Thyroid gland (tissue), 4 donors: ENCODE measurements at places on chromosomes 13 and 19.

- H3K36me3 ChIP-seq, result no peaks in the 10 kb centered on the region
- DNase-seq, result peak; percentile 8
- H3K4me1 ChIP-seq, result peaks cover 9% of the 10 kb centered on the region
- H3K4me3 ChIP-seq, result no peak overlapping the region
- no peaks in the 10 kb centered on the region for H3K27me3 ChIP-seq
- H3K27ac ChIP-seq, result peak overlapping the region; percentile 25
These were observed 7.3 kb upstream of the MEDAG start for GRCh38 chr13:30898678-30899241.

DNA sequence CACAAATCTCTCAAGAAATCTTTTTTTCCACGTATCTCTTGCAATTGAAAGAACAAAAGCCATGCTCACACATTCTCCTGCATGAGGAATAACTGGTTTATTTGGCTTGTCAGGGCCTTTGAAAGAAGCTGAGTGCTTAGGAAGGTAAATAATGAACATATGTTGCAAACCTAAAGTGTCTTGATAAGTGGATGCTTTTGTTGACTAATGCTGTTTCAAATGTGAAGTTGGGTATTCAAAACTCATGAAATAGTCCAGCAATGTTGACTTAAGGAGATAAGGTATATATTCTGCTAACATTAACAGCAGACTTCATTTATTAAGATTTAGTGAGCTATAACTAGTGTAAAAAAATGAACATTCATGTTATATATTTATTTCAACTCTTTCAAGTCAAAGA is 1792.7 kb upstream of the MIR17HG start:
- no peak for DNase-seq
- no peaks in the 10 kb centered on the region for H3K27me3 ChIP-seq
- H3K4me1 ChIP-seq, result no peaks in the 10 kb centered on the region
- no peak overlapping the region for H3K4me3 ChIP-seq
- H3K27ac ChIP-seq, result no peak overlapping the region

DNA sequence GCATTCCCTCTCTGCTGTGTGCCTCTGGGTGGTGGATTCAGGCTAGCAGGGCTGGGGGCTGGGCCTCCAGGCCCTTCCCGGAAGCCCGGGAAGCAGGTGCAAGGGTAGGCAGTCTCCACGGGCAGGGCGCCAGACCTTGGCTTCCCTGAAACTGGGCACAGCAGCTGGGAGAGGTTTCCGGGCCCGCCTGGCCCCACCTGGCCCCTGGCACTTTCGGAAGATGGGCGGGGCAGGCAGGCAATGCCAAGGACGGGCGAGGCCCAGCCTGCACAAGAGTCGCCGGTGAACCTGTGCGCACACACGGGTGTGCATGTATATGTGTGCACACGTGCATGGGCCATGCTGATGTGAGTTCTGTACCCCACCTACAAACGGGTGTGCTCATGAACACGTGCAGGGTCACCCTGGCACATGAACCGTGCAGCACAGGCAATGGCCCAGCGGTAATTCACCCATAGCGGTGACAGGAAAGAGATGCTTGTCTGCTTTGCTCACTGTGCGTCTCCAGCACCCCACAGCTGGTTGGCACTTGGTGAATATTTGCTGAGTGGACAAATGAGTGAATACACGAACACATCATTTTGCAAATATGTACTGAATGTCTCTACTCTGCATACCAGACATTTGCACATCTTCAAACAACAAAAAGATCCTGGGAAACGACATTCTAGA is 15.3 kb downstream of the GADD45B start:
- no peaks in the 10 kb centered on the region for H3K27me3 ChIP-seq
- H3K4me1 ChIP-seq, result peaks cover 48% of the 10 kb centered on the region
- H3K36me3 ChIP-seq, result no peaks in the 10 kb centered on the region
- peak; percentile 65 for DNase-seq
- H3K27ac ChIP-seq, result no peak overlapping the region
- H3K4me3 ChIP-seq, result no peak overlapping the region

DNA sequence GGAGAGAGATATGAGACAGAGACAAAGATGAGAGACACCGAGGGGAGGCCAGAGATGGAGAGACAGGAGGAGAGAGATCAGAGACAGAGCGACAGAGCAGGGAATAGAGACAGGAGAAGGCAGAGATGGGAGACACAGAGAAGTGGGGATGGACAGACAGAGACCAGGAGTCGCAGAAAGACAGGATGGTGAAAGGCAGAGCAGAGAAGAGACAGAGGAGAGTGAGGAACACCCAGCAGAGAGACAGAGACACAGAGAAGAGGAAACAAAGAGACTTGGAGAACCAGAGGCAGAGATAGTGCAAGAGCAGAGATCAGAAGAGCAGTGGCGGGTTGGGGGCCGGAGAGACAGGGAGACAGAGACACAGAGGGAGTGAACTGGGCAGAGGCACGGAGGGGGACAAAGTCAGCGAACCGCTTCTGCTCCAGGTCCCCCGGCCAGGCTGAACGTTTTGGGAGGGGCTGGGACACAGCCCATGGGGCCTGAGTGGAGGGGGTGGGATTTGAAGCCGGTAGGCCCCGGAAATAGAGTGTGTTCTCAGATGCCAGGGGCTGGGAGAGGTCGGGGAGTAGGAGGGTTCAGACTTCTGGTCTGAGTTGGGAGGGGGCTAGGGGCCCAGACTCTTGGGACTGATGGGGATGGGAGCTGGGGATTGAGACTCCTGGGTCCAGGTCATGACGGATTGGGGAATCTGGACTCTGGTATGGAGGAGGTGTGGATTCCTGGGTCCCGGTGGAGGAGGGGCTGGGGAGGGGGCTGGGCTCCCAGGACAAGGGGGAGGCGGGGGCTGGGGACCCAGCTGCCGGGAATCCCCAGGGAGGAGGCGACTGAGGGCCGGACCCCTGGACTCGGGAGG is 654 bp downstream of the ZNF579 start:
- H3K4me3 ChIP-seq, result peak overlapping the region; percentile 95
- peaks cover 11% of the 10 kb centered on the region for H3K4me1 ChIP-seq
- no peaks in the 10 kb centered on the region for H3K27me3 ChIP-seq

GRCh38 chr13:27997904-27998522 is 9.5 kb upstream of the URAD start:
- H3K27ac ChIP-seq, result no peak overlapping the region
- peak; percentile 31 for DNase-seq
- H3K36me3 ChIP-seq, result no peaks in the 10 kb centered on the region
- no peaks in the 10 kb centered on the region for H3K4me1 ChIP-seq

DNA sequence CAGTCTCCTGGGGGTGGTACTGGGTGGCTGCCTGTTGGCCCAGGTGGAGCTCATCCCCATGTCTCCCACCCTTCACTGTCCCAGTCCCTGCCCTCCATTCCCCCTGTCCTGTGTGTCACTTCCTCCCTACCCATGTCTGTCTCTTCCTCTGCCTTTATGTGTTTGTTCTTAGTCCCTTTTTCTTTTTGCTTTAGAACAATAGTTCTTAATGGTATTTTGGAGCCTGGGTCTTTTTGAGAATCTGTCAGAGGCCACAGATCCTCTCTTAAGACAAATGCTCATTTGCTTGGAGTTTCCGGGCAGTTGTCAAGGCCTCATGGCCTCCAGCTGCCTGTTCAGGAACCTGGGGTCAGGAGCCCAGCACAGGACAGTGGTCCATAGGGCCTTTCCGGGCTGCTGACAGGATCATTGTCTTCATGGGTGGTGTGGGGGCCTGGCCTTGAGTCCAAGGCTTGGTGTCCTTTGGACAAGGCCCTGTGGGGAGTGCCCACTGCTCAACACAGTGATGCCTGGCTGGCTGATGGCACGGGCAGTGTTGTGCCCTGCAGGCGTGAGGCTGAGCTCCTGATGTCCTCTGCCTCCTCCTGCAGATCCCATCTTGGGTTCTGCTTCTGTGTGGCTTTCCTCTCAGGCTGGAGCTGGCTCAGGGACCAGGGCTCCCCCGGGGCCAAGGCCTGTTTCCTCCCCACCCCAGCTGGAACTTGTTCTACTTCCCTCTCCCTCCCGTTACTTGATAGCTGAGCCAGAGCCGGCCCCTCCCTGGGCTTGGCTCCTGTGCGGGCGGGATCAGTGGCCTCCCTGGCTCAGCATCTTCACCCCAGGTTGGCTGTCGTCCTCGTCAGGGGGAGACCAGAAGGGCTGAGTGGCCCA is 3.5 kb downstream of the EGLN2 start:
- peak overlapping the region; percentile 85 for H3K27ac ChIP-seq
- H3K27me3 ChIP-seq, result no peaks in the 10 kb centered on the region
- peaks cover 14% of the 10 kb centered on the region for H3K36me3 ChIP-seq
- H3K4me3 ChIP-seq, result no peak overlapping the region
- DNase-seq, result no peak

DNA sequence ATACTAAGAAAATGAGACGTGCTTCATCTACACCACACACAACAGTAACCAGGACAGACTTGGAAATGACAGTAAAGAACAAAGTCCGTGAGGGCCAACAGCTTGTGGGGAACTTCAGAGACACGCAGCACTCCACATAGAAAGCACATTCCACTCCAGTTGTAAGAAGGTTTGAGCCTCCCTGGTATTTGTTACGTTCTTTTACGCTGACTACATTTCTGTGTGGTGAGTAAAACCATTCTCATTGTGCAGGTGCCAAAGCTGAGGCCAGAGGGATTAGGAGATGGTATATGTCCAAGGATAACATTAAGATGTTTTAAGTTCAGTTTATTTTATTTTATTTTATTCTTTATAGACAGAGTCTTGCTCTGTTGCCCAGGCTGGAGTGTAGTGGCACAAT is 1189.9 kb downstream of the UQCRFS1 start:
- H3K27me3 ChIP-seq, result no peaks in the 10 kb centered on the region
- no peaks in the 10 kb centered on the region for H3K4me1 ChIP-seq
- DNase-seq, result no peak
- H3K36me3 ChIP-seq, result no peaks in the 10 kb centered on the region
- H3K4me3 ChIP-seq, result no peak overlapping the region

DNA sequence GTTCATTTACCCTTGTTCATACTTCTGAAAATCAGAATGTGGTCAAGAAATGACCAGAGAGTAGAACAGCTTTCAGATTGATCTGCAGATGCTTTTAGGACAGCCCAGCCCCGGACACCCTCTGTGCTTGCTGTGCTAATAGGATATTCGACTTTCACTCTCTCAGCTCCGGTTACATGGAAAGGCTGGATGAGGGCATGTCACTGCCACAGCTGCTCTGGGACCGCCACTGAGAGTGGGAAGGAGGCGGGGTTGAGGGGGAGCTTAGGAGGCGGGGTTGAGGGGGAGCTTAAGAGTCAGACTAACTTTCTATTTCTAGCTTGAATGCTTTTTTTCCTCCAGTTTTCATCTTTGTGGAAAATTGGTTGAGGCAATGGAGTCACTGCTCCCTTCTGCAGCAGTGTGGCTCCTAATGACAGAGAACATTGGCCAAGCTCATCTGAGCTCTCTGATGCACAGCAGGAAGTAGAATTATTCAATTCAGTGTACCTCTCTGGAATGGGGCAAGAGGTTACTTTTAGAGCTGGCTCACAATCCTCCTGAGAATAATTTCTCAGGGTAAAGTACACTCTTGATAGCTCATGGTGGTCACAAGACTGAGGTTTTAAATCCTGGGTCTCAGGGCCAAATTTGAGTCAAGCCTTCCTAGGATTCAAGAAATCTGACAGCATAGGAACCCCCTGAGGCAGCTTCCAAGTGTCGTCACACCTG is 74.6 kb upstream of the NPAS1 start:
- no peaks in the 10 kb centered on the region for H3K27me3 ChIP-seq
- H3K4me1 ChIP-seq, result peaks cover 55% of the 10 kb centered on the region
- no peak overlapping the region for H3K4me3 ChIP-seq
- H3K36me3 ChIP-seq, result no peaks in the 10 kb centered on the region
- H3K27ac ChIP-seq, result peak overlapping the region; percentile 90
